ENCODE measurements at places on chromosomes 16 and 17. TPM values are rescaled to one million over a fixed set of nuclear protein-coding genes. Genes with fewer than 3 reads are reported as not detected.
A peak's percentile ranks its signal among the peaks of the same experiment; 100 is the strongest.

DNA sequence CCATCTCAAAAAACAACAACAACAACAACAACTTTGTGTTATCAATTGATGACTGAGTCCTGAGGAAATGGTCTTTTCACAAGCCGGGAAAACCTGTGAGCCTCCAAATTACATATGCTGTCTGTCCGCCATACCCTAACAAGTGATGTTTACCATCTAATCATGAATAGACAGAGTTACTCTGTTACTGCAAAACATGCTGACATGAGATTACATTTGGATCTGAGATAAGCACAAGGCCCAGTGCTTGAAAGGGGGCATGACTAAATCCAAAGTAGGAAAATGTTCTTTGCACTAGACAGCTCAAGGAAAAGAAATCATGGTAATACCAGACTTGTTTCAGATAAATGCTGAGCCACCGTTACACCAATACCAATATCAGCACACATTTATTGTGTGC lies 8.6 kb upstream of the ATXN1L start:
- no peak for DNase-seq

The SLC47A1 gene
- total RNA-seq: 7.3 TPM

GRCh38 chr16:69775563-69775962 lies 13.4 kb downstream of the WWP2 start:
- DNase-seq: no peak

The DPEP2NB gene
- total RNA-seq: not detected

DNA sequence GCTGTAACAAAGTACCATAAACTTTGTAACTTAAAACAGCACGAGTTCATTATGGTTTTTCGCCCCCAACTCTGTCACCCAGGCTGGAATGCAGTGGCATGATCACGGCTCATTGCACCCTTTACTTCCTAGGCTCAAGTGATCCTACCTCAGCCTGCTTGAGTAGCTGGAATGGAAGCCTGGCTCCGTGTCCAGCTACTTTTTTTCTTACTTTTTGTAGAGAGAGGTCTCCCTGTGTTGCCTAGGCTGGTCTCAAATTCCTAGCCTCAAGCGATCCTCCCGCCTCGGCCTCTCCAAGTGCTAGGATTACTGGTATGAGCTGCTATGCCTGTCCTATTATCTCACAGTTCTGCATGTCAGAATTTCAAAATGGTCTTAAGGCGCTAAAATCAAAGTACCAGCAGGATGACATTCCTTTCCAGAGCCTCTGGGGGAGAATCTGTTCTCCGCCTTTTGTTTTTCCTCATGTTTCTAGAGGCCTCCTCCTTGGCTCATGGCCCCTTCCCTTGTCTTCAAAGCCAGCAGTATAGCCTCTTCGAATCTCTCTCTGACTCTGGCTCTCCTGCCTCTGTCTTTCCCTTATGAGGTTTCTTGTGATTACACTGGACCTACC lies 10.1 kb upstream of the PRM1 start:
- no peak for DNase-seq

DNA sequence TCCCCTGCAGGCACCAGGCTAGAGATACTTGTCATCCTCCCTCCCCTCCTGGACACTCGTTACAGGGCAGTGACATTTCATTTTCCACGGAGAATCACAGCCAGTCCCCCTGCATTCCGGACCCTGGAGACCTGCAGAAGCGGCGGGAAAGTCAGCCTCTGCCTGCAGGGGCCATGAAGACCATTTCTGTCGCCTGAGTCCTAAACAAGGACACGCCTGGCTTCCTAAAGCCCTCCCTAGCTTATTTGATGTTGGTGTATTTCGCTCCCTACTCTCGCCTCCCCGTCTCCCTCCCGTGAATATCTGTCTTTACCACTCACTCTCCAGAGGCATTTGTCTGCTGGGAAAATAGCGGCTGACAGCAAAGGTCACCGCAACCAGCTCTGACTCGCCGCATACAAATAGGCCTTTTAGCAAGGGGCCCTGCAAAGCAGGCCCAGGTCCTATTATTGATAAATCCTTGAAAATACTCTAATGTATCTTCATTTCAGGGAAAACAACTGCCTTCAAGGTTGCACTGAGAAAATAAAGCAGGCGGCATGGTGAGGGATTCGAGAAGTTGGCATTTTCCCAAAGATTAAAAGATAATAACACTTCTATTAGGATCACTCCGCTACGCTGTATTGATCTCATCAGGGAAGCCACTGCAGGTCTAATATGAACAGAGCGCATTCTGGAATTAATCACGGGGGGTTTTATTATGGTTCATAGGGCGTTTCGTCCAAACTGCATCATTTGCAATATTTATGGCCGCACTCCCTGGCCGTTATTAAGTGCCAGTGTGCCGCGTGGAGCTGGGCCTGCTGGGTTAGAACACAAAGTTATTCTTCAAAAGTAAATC lies 447.1 kb upstream of the CDH5 start:
- no peak for DNase-seq

- DNase-seq: peak; percentile 60
Measured at GRCh38 chr17:27609611-27610303, 21.2 kb upstream of the LGALS9 start.

- DNase-seq: no peak
Measured at GRCh38 chr16:30434852-30435251, 5.0 kb upstream of the DCTPP1 start.

The EME2 gene
- total RNA-seq: 23.7 TPM

All from aorta (tissue), 5 donors.